NCI-H526 (cell line): ENCODE measurements at places on chromosomes 4 and X.

GRCh38 chr4:185656467-185656931 lies 121.2 kb upstream of the PDLIM3 start:
- no peak for DNase-seq

- DNase-seq = no peak
Observed at GRCh38 chr4:81923140-81923539, 450.7 kb downstream of the HNRNPD start.

- DNase-seq = no peak
Observed at GRCh38 chrX:38992441-38993096, 191.3 kb downstream of the MID1IP1 start.

GRCh38 chr4:185421366-185422124 lies 4.2 kb downstream of the UFSP2 start:
- no peak for DNase-seq

DNA sequence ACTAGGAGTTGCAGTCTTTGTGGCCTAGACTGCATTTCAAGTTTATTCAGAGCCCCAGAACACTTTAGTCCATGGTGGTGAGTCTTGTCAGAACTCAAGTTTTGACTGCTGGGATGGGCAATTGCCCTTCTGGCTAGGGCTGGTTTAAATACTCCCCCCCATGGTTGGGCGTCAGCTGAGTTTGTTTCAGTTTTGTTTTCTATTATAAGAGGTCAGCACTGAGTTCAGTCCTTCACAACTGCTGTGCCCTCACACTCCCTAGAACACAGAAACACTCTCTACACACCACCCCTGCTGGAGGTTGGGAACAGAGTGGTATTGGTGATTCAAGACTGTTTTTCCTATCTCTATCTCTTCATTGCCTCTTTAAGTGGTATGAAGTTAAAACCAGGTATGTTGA lies 217.0 kb downstream of the GUCY2F start:
- no peak for DNase-seq
